Cardiac atrium fibroblast (primary cell): ENCODE measurements at places on chromosomes 11 and 22. TPM values are rescaled to one million over a fixed set of nuclear protein-coding genes. Genes with fewer than 3 reads are reported as not detected.

Gene KRTAP5-10
- not detected in 2 replicates for total RNA-seq

Gene SCGB2A2
- not detected in 2 replicates for total RNA-seq

Gene SPI1
- total RNA-seq = not detected in 2 replicates

Gene NAA40
- total RNA-seq = 11.0 and 13.9 TPM in 2 replicates
